ENCODE measurements at places on chromosomes 5 and 9. TPM values are rescaled to one million over a fixed set of nuclear protein-coding genes. Genes with fewer than 3 reads are reported as not detected.

DNA sequence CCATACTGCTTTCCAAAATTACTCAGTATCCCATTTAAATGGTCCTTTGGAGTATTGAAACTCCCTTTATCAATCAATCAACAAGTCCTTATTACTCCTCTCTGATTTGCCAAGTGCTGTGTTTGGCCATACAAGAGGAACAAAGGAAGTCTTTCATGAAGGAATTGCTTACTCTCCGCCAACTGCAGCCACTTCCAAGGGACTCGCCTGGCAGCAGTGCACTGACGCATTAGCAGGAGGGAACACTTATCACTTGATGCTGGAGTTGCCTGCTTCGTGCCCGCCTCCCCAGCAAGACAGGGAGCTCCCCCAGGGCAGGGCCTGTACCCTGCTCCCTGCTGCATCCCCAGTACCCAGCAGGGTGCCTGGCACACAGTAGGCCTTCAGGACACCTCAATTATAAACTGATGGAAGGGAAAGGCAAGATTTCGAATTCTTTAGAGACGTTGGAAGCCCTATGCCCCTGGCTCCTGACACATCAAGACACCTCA, 97.9 kb downstream of the CRB2 start:
- no peak for DNase-seq

GRCh38 chr5:132309679-132310078, 15.5 kb downstream of the SLC22A4 start:
- DNase-seq, result no peak

- DNase-seq, result no peak
Measured at GRCh38 chr9:115606838-115607237, 488.9 kb upstream of the TNC start.

- DNase-seq, result no peak
Measured at GRCh38 chr9:136645903-136646754, 16.6 kb upstream of the EGFL7 start.

The MYORG gene
- total RNA-seq, result 1.3 TPM

DNA sequence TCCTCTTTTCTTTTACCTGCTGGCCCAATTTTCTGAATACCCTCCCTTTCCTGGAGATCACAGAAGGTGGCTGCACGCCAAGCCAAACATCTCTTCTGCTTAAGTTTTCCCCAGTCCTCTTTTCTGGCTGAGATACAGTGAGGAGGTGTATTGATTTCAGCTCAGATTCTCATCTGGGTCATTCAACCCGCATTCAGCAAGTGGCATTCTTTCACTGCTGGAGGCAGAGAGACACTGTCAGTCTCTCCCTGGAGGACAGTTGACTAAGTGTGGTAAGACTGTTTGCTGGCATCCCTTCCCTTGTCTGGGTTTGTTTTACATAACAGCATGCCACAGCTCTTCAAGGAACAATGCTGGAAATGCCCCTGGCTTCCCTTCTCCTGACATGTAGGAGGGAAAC, 60.5 kb downstream of the GABRG2 start:
- DNase-seq, result no peak

- peak; percentile 27 for DNase-seq
Measured at GRCh38 chr9:111661802-111662521, 557 bp downstream of the GNG10 start.

The PRSS3 gene
- 0.27 TPM for total RNA-seq

The GCNT4 gene
- 0.27 TPM for total RNA-seq

GRCh38 chr5:57410374-57411320, 72.0 kb downstream of the ACTBL2 start:
- DNase-seq, result no peak

- DNase-seq, result peak; percentile 47
Measured at GRCh38 chr9:78014776-78015175, 16.8 kb downstream of the GNAQ start.

- DNase-seq, result no peak
Measured at GRCh38 chr5:13865312-13865711, 79.2 kb downstream of the DNAH5 start.

GRCh38 chr5:151298063-151298855, 5.3 kb downstream of the SLC36A3 start:
- DNase-seq, result no peak

DNA sequence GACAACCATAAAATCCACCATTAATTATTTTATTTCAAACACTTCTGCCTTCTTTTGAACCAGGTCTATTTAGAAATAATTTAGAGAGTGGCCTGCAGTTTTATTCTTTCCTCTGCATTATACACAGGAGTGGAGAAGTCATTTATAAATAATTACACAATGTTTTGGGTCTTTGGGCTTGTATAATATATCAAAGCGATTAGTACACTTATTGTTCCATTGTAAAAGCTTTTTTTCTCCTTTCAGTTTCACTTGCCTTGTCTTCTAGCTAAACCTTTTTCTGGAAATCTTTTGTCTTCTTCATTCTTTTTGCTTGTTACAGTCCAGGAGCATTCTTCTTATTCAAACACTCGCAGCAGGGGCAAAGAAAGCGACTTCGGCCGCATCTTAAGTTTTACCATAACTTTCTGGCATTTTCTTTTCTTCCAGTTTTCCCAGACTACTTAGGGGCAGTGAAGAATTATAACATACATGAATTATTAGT, 7.3 kb upstream of the NEUROG1 start:
- no peak for DNase-seq

The CTNND2 gene
- not detected for total RNA-seq

GRCh38 chr5:79699763-79700400, 10.2 kb downstream of the CMYA5 start:
- no peak for DNase-seq

The FBN2 gene
- total RNA-seq, result 0.27 TPM

The SH3RF2 gene
- total RNA-seq, result under 0.01 TPM

- no peak for DNase-seq
Measured at GRCh38 chr9:133789778-133790177, 51.6 kb upstream of the SARDH start.
